Suppressor macrophage treated with lipopolysaccharide for 1 hour (primary cell): ENCODE measurements at places on chromosomes 13 and 19.

DNA sequence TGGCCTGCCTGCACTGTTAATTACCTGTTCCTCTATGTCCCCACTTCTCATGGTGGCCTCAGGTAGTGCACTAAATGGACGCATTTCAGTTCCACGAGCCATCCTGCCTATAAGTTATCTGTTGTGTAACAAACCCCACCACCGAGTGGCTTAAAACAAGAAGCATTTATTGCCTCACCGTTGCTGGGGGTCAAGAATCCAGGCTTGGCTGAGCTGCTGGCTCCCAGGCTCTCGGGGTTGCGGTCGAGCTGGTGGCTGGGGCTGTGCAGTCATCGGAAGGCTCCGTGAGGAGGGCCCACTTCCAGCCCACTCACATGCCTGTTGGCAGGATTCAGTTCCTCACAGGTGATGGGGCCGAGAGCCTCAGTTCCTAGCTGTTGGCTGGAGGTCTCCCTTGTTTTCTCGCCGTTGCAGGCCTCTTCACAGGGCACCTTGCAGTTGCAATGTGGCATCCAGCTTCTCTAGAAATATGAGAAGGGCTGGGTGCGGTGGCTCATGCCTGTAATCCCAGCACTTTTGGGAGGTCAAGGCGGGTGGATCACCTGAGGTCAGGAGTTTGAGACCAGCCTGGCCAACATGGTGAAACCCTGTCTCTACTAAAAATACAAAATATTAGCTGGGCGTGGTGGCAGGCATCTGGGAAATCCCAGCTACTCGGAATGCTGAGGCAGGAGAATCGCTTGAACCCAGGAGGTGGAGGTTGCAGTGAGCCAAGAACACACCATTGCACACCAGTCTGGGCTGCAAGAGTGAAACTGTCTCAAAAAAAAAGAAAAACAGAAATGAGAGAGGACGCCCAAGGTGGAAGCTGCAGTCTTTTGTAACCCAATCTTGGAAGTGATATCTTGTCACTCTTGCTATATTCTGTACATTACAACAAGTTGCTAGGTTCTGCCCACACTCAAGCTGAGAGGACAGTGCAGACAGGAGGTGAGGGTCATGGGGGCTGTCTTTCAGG lies 6.5 kb upstream of the PTOV1 start:
- DNase-seq, result peak; percentile 22

- DNase-seq, result no peak
Measured at GRCh38 chr19:8212916-8213315, 3.7 kb downstream of the CERS4 start.

DNA sequence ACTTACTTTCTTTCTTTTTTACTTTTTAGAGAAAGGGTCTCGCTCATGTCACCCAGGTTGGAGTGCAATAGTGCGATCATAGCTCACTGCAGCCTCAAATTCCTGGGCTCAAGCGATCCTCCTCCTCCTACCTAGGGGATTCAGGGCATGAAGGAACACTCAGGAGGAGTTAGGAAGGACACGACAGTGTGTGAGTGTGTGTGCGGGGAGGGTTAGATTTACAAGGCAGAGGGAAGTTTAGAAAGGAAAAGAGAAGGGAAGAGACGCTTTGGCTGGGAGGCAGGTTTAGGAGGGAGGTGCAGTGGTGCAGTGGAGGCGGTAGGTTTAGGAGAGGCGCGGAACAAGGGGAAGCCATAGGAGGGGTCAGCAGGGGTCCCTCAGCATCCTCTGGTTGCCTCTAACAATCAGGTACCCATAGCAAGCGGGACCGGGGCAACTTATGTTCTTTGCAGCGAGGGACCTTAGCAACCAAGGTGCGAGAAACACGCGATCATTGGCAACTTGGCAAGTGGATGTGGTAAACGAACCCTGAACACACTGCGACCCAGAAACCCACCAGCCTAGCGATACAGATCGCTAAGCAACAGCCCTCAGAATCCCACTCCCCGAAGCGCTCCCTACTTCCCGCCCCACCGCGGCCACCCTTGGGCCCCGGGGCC lies 501 bp downstream of the SIRT2 start:
- peak; percentile 41 for DNase-seq

- no peak for DNase-seq
Measured at GRCh38 chr13:50584856-50585580, 258.5 kb downstream of the DLEU7 start.

- DNase-seq, result no peak
Measured at GRCh38 chr13:42028113-42028799, 20.2 kb upstream of the DGKH start.
